ENCODE measurements at places on chromosomes 11 and 22. TPM values are rescaled to one million over a fixed set of nuclear protein-coding genes. Genes with fewer than 3 reads are reported as not detected.

Gene OR56A1
- not detected for total RNA-seq

Gene AMPD3
- 13.2 TPM for total RNA-seq

Gene SCO2
- total RNA-seq: 5.6 TPM

Gene UPB1
- 3.7 TPM for total RNA-seq

Gene FXYD2
- total RNA-seq: 2.1 TPM

Gene CABP4
- total RNA-seq: 8.5 TPM

Gene C22orf31
- total RNA-seq: not detected

Gene FAM83F
- 6.8 TPM for total RNA-seq

Gene OR56B1
- 0.17 TPM for total RNA-seq

Gene NPTXR
- total RNA-seq: 4.2 TPM

Gene APOA5
- total RNA-seq: not detected

Gene KRTAP5-1
- total RNA-seq: not detected

Gene CDC42EP2
- total RNA-seq: 0.96 TPM

Gene CCND1
- 1.7 TPM for total RNA-seq

Gene HEPN1
- not detected for total RNA-seq
